CD4-positive, alpha-beta T cell treated with Interleukin-21 for 1 hour (primary cell): ENCODE measurements at places on chromosomes 16 and 17.

GRCh38 chr16:1167276-1168107, 14.6 kb downstream of the CACNA1H start:
- DNase-seq: no peak

GRCh38 chr16:29696881-29697331, 17.9 kb downstream of the QPRT start:
- no peak for DNase-seq

GRCh38 chr17:4143563-4144421, 795 bp downstream of the CYB5D2 start:
- peak; percentile 93 for DNase-seq

GRCh38 chr16:16045296-16045695, 95.9 kb downstream of the ABCC1 start:
- DNase-seq: no peak

DNA sequence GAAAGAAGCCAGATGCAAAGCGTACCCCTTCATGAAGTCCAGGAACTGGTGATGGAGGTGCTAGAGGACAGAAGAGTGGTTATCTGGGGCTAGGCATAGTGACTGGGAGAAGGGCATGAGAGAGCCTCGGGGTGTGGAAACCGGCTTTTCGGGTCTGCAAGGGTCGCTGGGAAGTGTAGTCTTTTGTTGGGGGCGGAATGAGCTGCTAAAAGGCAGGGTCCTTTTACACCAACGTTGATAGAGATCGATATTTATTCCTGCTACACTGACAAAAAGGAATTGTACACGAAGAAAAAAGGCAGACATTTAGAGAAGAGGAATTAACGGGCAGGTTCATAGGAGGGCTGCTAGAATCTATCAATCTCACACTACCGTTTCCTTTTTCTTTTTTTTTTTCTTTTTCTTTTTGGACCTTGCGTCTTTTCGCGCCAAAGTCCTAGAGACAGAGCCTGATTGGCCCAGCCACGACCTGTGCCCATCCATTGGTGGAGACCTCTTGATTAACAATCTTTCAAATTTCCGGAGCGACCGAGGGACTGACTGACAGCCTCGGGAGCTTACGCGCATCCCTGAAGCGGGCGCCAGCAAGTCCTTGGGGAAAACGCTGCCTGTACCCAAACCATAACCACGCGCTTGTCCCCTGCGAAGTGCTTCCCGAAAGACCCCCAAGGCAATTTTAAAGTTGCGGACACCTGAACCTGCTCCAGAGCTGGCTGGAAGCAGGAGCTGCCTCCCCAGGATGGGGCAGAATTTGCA, 27.7 kb upstream of the DHRS7B start:
- peak; percentile 72 for DNase-seq

GRCh38 chr16:67528222-67528869, at the start of gene RIPOR1:
Gene RIPOR1 (plus strand): TSS chr16:67528829. CDS start chr16:67538447, 9,618 bp downstream.
- peak; percentile 51 for DNase-seq

DNA sequence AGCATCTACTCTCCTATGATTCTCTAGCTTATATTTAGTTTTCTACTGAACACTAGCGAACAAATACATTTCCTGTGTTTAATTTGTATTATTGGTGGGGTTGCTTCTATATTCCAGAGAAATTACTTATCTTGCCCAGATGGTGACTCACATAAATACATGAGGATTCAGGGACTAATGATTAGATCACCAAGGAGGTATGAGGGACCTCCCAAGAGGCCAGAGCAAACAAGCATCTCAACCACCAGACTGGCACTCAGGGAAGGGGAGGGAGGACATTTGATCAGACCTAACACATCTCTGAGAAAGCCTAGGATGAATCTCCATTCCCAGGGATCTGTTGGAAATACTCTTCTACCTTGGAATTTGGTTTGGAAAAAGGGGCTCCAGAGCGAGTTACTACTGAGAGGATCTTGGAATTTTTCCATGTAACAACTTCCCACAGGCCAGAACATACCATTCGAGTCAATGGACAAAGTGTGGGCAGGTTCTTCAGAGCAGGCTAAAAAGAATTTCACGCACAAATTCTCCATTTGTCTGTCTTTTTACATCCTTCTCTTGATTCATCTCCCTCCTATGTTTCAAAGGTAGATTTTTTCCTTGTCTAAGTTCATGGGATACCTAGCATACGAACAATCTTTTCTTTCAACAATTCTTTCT, 262.6 kb upstream of the MYOCD start:
- DNase-seq: no peak

DNA sequence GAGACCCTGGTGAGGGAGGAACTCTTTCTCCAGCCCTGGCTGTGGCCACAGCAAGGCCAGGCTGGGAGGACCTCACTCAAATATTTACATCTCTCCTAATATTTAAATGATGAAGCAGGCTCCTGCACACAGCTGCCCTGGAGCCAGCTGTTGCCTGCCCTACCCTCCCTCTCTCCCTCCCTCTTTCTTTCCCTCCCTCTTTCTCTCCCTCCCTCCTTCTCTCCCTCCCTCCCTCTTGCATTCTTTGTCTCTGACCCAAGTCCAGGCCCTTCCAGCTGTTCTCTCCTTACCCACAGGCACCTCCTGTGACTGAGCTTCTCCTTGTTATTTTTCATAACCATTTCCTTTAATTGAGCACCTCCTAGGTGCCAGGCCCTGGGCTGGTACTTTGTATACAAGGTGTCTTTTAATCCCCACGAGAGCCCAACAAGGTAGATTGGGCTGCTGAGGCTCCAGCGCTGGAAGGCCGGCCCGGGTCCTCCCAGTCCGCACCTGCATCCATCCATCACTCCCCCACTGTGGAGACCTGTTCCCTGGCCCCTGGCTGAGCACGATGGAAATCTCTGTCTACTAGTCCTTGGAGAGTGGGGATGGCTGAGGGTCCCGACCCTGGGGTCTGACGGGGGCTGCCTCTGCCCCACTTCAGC, 242.3 kb downstream of the SEC14L1 start:
- no peak for DNase-seq

- no peak for DNase-seq
These were observed 2.5 kb upstream of the SPATA20 start for GRCh38 chr17:50544516-50544915.

DNA sequence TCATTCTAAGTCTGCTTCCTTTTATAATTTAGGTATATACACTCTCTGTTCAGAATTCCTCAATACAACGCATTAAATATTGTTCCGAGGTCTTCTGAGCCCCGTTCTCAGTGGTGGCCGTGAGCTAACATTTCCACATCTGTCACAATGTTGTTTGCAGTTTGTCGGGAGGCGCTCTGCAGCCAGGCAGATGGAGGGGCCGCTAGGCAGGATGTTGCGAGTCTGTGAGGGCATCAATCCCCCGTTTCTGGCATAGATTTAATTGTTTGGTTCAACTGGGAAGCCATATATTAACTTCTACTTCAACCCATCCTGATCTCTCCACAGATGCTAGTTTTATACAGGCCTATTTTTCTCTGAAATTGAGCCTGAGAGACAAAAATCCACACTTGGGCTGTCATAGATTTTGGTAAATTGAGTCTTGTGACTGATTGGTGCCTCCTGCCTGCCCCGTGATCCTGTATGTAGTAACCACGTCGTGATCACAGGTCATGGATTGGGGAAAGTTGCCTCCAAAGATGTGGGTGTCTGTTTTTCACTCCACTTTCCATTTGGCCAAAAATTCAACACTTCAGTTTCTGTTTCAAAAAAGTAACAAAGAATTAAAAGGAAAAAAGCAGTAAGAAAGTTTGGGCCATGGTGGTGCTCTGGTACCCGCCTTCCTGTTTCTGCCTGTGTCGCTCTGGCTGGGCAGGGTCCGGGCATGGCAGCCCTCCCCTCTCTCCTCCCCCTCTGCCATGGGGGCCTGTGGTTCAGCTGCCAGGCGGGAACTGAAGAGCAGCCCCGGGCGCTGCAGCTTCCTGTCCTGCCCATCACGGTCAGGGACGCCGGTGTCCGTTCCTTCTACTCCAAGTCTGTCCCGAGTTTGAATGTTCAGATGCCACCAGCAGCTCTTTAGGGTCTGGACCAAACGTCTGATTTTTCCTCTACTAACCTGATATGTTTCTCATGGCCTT, 41.5 kb downstream of the RPTOR start:
- no peak for DNase-seq

DNA sequence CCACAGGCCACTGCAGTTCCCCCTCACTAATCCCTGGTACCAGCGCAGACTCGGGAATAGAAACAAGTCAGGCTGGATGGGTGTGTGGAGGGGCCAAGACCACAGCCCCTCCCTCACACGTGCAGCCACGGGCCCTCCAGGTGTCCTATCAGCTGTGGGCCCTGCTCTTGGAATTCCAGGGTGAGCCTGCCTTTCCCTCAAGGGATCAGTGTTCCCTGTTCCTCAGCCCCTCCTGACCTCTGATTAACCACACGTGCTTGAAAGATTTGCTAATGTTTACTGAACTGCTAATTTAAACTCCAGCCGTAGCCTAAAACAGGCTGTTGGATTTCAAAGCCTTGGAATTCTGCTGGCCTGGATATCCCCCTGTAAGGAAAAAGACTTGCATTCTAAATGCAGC, 146.4 kb downstream of the SOCS1 start:
- no peak for DNase-seq

GRCh38 chr17:48593840-48594537, 410 bp upstream of the HOXB5 start:
- DNase-seq: peak; percentile 82

- DNase-seq: no peak
These were observed 22.3 kb downstream of the MAP3K14 start for GRCh38 chr17:45294506-45294905.

GRCh38 chr17:1720856-1721386, 3.6 kb upstream of the WDR81 start:
- peak; percentile 75 for DNase-seq

GRCh38 chr17:41793784-41794539, 7.5 kb upstream of the JUP start:
- DNase-seq: no peak

DNA sequence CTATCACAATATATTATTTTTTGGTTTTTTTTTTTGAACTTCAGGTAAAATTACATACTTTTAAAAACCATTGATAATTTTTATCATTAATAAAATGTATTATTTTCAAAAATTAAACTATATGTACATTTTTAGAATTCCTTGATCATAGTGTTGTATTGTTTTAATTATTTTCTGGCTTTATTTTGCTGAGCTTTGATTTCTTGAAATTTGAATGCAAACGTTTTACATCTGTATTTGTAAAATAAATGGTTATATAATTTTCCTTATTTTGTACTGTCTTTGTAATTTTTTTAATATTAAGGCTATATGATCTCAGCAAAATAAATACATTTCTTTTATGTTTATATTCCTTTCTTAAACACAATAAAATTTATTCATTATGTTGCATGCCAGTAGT, 125.6 kb downstream of the KIF2B start:
- DNase-seq: no peak

DNA sequence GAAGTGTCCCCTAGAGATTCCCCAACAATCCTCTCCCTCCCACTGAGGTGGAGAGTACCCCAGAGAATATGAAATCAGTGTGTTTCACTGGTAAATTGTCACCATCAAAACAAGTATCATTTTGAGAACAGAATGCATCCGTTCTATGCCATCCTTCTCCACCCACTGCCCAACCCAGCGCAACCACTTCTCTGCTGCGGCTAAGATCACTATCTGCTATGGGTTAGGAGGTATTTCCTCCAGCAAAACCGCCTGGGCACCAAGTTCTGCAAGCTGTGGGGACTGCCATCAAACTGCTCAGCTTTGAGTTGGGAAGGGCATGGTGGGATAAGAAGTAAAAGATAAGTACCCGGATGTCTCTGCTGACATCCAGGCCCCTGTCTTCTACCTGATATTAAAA, 24.4 kb downstream of the CNTNAP1 start:
- peak; percentile 66 for DNase-seq

DNA sequence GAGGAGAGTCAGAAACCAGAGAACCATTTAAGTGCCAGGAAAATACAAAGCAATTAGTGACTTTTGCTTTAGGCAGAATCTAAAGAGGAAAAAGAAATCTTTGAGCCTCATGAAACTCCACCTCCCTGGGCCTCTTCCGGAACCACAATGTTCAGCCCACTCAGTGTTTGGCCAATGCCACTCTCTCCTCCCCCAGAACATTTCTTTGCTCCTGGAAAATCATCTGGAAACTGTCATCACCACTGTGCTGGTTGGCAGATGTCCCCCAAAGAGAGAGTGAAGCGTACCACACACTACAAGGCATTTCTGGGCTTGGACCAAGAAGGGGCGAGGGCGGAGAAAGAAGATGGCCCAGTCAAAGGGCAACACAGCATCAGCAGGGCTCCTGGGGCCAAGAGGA, 7.1 kb upstream of the SOX9 start:
- no peak for DNase-seq

DNA sequence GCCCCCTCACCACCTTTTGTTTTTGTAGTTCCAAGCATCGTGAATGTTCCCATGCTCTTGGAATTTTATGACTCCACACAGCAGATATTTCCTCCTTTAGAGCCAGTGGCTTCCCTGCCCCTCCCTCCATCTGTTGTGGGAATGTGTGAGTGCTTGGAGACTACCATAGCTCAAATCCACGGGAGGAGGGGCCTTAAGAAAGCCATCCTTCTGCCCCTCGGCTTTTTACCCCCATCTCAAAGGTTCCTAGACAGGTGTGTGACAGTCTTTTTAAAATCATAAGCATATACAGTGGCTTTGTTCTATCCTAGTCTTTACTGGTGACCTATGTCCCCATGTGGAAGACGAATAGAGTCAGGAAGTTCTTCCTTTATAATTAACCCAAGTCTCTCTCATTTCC, 47.2 kb downstream of the YPEL2 start:
- no peak for DNase-seq

DNA sequence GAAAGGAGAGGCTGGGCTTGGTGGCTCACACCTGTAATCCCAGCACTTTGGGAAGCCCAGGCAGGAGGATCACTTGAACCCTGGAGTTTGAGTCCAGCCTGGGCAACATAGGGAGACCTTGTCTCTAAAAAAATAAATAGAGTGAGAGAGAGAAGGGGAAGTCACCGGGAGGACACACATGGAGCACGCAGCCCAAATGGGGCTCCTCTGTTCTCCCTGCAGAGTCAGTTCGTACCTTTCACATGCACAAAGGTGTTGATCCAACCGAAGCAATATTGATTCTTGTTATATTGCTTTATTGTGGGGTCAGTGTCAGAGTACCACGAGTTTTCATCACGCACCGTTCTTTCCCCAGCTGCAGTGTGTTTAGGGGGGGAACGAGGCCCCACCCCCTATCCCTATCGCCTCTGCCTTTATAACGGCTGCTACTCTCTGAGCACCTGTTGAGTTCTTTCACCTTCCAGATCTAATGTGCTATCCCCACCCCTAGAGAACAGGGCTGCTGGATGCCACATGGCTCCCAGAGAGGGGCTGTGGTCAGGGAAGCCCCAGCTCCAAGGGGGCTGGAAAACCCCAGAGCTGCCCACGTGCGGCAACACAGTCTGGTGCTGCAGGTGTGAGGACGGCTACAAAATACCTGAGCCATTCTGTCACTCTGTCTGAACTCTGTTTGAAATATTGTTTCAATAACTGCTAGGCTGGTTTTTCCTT, 1.0 kb upstream of the TMEM235 start:
- DNase-seq: no peak

- DNase-seq: no peak
These were observed 9.7 kb upstream of the ITGA3 start for GRCh38 chr17:50046179-50046578.

GRCh38 chr17:80367503-80367902, 47.5 kb upstream of the ENDOV start:
- DNase-seq: no peak
